HS-27A (cell line): ENCODE measurements at places on chromosomes 5 and 9.

DNA sequence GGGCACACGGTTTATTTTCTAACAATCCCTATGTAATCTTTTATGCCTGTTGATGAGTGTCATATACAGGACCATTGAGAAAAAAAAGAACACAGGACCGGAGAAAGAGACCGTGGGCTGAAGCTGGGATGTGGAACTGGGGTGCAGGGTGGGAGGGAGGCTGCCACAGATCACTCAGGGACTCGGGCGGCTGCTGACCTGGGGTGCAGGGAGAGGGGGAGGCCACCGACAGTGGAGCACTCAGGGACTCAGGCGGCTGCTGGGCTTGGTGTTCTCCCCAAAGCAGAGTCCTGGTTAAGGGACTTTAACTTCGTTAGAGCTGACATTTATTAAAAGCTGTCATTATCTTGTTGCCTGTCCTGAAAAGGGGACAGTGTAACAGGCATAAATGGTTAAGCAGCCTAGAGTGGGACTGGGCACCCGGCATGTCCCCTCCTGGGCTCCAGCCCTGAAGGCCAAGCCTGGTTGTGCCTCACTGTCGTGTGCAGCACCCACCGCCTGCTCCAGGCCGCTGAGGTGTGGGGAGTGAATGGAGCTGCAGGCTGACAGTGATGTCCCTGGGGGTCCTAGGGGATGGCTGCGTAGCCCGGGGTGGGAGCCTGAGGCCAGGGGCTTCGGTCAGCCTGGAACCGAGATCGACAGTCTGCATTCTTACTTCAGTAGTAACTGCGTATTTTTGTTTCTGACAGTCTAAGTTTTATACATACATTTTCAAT is 14.0 kb downstream of the NDUFS6 start:
- no peak for DNase-seq

- no peak for DNase-seq
Measured at GRCh38 chr5:126482591-126482990, 59.4 kb downstream of the GRAMD2B start.

DNA sequence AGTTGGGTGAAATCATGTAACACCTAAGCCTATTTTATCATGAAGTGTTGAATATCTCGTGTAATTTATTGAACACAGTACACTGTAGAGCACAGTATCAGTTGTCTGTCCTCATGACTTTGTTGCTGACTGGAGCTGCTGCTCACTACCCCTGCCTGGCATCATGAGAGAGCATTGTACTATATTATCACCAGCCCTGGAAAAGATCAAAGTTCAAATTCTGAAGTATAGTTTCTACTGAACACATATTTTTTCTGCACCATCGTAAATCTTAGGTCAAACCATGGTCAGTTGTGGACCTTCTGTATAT is 169.3 kb upstream of the RAI14 start:
- DNase-seq: no peak

DNA sequence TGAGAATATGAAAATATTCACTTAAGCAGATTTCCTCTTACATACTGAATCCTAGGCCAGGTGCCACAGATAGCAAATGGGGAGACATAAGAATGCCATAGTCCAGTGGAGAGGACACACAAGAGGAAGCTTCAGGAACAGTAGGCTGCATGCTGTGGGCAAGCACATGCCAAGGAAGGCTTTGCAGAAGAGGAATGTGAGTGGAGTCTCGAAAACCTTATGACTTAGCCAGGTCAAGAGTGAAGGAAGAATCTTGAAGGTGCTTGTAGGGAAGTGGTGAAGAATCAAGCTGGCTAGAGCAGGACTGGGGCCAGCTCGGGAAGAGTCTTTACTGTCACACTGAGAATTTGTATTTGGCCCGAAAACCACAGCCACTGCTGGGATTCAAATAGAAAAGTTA is 20.4 kb downstream of the RPS23 start:
- no peak for DNase-seq

DNA sequence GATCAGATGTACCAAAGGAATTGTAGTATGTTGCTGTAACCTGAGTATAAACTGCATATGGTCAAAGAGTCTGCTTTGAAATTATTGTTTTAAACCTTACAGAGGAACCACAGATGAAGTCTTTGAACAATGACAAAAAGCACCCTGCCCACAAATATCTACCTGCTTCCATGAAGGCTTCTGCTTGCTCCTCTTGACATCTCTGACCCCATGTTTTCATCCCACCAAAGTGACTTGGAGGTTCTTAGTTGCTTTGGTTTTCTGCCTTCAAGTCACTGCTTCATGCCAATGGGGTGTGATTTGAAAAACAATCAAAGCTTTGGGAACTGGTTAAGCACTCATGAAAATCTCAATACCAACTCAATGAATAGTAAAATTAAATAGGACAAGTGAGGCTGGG is 194.6 kb upstream of the ACTBL2 start:
- DNase-seq: no peak

GRCh38 chr9:93226819-93227218 is 42.9 kb downstream of the WNK2 start:
- DNase-seq: no peak

GRCh38 chr9:108184941-108185340 is 670.8 kb downstream of the ACTL7B start:
- DNase-seq: no peak

DNA sequence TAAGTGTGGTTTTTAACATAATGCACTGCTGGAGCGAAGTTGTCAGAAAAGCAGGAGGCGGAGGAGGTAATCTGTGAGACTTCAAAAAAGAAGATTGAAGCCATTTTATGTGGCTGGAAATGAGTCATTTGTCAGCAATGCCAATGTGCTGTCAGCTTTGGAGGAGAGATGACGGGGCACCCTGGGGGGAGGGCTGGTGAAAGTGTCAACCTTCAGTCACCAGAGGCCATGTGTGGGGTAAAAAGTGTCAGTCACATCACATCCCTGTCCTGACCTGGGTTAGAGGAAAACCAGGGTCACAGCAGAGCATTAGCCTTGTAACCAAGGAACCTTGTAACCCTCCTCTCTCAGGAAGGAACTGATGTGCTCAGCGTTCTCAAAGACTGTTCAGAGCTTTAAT is 59.1 kb downstream of the TLR4 start:
- peak; percentile 39 for DNase-seq

- DNase-seq: no peak
Measured at GRCh38 chr5:171314728-171315385, 5.8 kb downstream of the TLX3 start.

GRCh38 chr5:140596321-140596741 is 31.7 kb downstream of the SLC35A4 start:
- no peak for DNase-seq

DNA sequence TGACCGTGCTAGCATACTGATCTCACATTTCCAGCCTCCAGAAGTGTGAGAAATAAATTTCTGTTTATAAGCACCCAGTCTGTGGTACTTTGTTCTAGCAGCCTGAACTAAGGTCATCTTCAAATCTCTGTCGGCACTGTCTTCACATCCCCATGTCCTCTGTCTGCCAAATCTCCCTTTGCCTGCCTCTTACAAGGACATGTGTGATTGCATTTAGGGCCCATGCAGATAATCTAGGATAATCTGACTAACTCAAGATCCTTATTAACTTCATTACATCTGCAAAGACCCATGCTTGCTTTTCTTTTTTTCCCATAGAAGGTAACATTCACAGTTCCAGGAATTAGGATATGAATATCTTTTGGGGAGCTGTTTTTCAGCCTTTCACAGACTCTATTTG is 132.7 kb downstream of the AOPEP start:
- DNase-seq: no peak

- DNase-seq: no peak
Measured at GRCh38 chr5:5470933-5471332, 48.5 kb downstream of the ICE1 start.

- no peak for DNase-seq
Measured at GRCh38 chr5:177094224-177095087, 7.7 kb downstream of the FGFR4 start.

DNA sequence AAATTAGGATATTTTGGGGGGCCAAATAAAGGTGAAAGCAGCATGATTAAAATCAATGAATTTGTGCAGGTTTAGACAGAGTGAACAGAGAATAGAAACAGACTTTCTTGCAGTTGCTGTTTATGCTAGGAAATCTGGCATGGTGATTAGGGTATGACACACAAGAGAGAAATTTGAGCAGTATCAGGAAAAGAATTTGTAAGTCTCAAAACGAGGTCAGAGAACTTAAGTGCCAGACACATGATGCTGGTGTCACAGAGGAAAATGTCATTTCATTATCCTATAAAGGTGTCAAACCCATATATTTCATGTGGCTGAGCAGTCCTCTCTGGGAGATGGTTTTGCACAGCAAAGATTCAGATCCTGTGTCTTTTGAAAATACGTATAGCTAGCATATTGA is 15.7 kb downstream of the LVRN start:
- peak; percentile 34 for DNase-seq

DNA sequence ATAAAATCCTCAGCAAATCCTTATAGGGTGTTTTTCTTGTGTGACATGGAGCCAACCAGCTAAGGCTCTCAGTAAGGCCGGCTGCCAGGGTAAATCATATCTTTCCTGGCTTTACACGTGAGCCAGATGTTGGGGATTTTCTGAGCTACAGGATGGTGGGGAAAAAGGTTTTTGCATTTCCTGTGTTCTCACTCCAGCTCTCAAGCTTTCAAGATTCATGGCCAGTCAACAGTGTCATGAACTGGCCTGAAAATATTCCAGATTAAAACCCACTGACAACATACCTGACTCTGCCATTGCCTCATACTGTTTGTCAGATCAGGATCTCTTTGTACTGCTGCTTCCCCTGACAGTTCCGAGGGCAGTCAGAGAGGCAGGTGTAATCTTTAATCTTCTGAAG is 306.9 kb downstream of the GLIS3 start:
- DNase-seq: no peak

GRCh38 chr5:146565764-146566367 is 49.9 kb upstream of the GPR151 start:
- peak; percentile 48 for DNase-seq

DNA sequence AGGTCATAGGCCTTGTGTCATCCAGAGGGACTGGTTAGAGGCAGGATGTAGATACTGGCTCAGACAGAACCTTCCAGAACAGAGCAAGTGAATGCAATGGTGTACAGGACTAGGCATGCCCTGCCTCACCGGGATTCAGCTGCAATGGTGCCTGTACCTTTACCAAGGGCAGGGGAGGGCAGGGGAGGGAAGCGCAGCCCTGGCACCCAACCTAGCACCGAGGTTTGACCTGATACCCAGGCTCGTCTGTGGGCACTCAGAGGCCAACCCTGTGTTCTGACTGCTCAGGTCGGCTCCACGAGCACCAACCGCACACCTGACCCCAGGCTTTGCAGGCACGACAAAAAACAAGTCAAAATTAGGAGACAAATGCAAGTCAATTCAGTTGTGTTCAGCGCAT is 47.3 kb upstream of the GFPT2 start:
- no peak for DNase-seq

GRCh38 chr5:178282391-178282790 is 49.8 kb upstream of the PHYKPL start:
- DNase-seq: no peak

DNA sequence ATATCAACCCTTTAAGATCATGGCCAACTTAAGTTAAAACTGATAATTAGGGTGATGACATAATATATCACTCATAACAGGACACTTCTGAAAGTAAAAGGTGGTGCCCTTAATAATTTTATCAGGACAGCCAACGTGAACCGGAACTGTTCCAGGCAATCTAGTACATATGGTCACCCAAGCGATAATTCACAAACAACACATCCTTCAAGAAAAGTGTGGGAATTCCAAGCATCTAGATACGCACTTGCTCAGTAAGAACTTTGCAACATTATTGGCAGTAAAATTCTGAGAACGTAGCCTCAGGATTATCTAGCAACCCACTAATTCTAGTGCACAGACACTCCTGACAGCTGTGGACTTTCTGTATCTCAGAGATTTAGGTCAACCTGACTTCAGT is 85.7 kb downstream of the ALDH7A1 start:
- no peak for DNase-seq

- DNase-seq: no peak
Measured at GRCh38 chr5:113282472-113282871, 152.3 kb downstream of the TSSK1B start.

- DNase-seq: no peak
Measured at GRCh38 chr9:129672702-129673101, 7.3 kb downstream of the PRRX2 start.

DNA sequence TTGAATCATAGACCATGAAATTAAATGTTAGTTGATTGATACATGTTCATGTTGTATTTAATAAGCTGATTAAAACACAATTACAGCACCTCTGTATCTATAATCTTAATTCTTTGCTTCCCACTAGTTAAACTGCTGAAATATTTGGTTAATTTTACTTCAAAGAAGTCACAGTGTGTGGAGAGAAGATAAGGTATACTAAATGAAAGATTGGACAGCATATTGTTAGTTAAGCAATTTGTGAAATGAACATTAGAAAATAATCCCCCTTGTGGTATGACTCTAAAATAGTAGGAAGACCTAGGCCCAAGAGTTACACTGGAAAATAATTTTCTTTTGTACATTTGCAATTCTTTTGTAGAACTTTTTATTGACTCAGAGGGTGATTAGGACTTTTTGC is 30.3 kb downstream of the MAN2A1 start:
- no peak for DNase-seq

GRCh38 chr5:111120911-111121310 is 28.8 kb downstream of the WDR36 start:
- DNase-seq: no peak

DNA sequence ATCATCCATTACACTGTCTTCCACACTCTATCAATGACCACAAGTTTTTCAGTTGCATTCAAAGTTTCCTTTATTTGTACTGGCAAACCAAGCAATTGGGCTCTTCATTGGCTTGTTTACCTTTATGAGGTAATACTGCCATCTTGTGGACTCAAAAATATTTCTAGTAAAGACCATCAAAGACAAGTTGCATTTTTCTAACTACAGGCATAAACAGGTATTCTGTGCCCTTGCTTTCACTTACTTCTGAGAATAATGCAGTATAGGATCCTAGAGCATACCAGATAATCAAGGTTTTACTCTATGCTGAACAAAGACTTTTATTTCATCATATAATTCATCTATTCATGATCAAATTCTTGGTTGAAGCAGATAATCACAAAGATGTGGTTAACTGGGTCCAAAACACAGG is 173.7 kb upstream of the POU5F2 start:
- DNase-seq: no peak

GRCh38 chr5:35956429-35956828 is 18.0 kb upstream of the CAPSL start:
- no peak for DNase-seq

GRCh38 chr9:137034039-137034708 is 2.3 kb upstream of the FUT7 start:
- DNase-seq: no peak

GRCh38 chr5:96628406-96628805 is 33.8 kb upstream of the CAST start:
- DNase-seq: no peak

DNA sequence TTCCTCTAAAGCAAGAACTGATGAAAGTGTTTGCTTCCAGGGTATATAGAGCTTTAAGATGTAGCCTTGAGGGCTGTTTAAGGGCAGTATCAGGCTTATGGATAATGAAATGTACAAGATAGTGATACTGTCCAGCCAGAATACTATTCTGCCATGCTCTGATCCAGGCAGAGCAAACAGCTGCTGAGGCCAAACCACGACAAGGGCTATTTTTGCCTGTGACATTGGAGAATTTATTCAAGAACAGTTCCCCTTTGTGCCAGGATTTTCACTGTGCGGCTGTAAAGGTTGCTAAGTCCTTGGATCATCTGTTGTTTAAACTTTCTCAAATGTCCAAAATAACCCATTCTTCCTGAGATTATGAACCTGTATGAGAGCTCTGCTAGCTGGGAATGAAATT is 70.4 kb downstream of the OTP start:
- DNase-seq: no peak
